Inflammatory macrophage (primary cell): ENCODE measurements at places on chromosomes 6 and 20.

- peak; percentile 24 for DNase-seq
Observed at GRCh38 chr20:25053255-25054031, 4.5 kb downstream of the ACSS1 start.

DNA sequence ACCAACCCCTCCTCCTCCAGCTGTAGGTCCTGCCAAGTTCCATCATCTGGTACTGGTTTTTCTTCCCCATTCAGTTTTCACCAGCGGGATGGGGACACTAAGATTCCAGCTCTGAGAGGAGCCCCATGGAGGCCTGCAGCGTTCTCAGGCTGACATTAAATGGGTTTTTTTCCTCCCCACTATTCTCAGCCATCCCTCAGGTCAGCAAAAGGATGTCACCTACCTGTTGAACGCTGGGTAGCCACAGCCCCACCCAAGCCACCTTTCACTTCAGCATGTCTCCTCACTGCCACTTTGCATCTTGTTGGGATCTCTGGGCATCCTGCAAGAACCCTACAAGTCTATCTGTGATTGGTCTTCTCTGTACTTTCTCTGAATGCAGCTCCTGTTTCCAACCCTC, 6.8 kb downstream of the KCNK17 start:
- no peak for DNase-seq

- no peak for DNase-seq
Observed at GRCh38 chr20:63226042-63226943, 9.4 kb upstream of the BIRC7 start.

GRCh38 chr6:112781241-112781640, 434.1 kb downstream of the RFPL4B start:
- no peak for DNase-seq

- no peak for DNase-seq
Observed at GRCh38 chr6:157954150-157955117, 27.2 kb upstream of the SYNJ2 start.

GRCh38 chr6:42696526-42697267, 25.7 kb downstream of the PRPH2 start:
- no peak for DNase-seq

- DNase-seq = no peak
Observed at GRCh38 chr20:55784036-55784435, 221.3 kb downstream of the CBLN4 start.

GRCh38 chr6:86148586-86148985, 505.9 kb upstream of the SYNCRIP start:
- DNase-seq = no peak

DNA sequence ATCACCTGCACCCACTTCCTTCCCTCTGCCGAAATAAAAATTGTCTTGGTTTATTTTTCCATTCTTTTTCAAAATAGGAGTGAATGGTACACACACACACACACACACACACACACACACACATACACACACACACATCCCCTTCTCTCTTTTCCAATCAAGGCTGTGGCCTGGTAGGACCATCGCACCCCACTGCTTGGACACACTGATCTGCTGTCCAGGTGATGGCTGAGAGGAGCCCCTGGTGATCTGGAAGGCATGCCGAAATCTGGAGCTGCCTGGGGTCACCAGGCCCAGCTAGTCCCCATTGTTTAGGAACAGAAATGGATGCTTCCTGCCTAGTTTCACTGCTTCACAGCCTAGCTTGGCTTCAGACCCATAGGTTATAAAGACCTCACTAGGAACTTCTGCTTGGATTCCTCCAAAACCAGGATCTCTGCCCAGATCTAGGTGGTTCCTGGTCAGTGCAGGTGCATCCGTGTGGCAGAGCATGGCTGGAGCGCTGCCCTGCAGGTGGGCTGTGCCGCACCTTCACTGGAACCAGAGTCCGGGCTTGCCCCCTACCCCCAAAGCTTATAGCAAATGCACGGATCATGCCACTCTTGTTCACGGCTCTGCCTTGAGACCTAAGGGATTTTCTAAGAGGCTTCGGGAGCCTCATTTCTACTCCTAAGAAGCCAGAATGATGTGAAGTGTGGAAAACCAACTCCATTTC, 42.9 kb upstream of the DACT2 start:
- DNase-seq = no peak

DNA sequence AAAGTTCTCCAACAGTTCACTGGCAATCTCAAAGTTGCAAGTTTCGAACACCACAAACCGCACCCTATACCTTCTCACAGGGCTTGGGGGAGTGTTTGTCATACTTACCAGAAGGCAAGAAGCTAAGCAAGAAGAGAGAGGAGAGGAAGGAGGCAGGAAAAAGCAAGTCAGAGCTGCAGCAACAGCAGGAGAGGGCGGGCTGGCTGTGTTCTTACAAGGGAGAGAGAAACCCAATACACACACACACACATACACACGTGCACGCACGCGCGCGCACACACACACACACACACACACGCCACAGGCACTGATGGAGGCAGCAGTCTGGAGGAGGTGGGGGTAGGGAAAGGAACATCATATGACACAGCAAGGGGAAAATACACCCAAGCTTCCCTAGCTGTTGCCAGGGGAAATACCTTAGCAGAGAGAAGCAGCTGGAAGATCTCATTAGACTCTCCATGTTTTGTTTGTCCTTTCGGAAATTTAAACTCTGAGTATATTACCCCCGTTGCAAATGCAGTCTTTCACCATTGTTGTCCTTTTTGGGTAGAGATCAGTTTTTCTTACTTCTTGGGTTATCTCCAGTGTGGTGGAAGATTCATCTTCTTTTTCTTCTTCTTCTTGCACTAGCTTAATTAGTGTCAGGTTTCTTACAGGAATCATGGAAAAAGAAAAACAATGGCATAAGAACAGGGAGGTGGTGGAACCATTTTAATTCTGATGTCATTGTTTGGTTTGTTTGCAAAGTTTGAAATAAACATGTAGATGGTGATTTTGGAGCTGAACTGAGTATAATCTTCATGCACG, at the start of gene TXLNB:
Gene TXLNB (minus strand): TSS at position 186 of the 807 bp plus-strand sequence. CDS start 3,099 bp downstream, outside the sequence.
- DNase-seq = peak; percentile 85

- DNase-seq = no peak
Observed at GRCh38 chr6:152117156-152118133, 310.0 kb downstream of the ESR1 start.

DNA sequence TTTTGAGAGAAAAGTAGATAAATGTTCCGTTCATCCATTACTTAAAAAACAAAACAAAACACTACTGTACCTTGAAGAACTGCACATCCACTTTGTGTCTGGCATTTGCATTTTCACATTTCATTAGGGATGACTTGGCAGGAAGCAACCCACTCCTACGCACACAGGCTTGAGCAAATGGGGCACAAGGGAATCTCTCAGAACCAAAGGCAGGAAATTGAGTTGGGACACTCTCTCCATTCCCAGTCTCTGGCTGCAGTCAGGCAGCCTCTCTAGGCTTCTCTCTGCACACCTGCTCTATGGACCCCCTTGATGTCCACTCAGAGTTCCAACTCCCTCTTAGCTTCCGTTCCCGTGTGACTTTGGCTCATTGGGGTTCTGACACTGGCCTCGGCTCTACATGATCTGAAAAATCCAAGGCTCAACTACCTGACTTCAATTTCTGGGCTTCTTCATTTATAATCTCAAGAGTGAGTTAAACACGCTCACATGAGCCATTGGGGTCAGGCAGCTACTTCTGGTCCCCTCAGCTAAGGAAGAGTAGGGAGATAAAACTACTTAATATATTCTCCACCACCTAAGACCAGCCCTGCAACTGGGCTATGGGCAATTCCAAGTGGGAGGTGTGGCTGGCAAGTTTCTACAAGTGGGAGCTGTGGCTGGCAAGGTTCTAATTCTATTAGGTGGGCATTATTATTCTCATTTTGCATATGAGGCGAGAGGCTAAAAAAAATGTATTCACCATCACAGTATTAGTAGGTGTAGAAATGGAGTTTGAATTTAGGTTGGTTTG, 251.9 kb downstream of the SOD2 start:
- DNase-seq = no peak

DNA sequence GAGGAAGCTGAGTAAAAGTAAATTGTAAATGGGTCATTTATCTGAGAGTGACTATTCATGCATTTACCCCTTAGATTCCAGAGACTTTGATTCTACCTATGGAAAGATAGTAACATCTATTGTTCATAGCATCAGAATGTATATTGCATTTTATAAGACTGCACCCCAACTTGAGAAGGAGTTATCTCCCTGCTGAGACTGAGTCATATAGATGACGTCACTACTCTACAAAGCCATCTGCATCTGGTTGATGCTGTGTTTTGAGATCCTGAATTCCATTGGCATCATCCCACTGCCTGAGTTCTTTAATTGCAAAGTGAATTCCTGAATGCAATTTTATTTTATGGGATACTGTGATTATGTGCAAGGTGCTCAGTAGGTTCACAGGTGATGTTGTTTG, 444.0 kb upstream of the SLC35B3 start:
- peak; percentile 30 for DNase-seq
